ENCODE measurements at places on chromosomes 4 and X.

GRCh38 chr4:60241866-60242265 is 958.3 kb upstream of the ADGRL3 start:
- DNase-seq: no peak

DNA sequence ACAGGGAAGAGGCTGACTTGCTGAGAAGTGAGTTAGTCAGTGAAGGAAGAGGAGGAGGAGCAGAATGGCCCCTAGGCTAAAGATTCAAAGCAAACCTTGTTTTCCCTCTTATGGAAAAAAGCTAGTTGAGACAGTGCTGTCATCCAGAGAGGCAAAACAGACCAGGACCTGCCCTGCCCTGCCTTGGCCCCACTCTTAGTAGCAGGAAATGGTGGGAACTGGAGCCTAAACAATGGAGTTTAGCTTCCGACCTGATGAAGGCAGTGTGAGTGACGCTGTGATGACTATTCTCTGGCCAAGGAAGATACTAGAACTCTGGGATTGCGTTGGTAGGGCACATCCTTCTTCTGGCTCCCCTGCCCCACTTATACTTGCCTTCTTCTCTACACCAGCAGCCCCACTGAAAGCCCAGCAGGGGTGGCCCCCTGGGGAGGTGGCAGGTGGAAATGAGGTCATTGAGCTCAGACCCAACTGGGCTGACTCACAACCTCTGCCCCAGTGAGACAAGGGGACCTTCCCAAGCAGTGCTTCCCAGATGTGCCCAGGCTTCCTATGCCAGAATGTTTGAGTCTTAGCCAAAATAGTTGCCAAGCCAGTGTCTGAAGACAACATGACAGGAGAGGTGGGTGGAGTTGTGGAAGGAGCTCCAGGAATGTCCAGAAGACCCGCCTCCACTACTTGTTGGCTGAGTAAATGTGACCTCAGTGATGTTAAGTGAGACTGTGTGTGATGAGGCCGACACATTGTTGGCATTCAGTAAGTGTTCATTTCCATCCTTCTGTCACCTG is 38.8 kb downstream of the MSN start:
- DNase-seq: no peak

DNA sequence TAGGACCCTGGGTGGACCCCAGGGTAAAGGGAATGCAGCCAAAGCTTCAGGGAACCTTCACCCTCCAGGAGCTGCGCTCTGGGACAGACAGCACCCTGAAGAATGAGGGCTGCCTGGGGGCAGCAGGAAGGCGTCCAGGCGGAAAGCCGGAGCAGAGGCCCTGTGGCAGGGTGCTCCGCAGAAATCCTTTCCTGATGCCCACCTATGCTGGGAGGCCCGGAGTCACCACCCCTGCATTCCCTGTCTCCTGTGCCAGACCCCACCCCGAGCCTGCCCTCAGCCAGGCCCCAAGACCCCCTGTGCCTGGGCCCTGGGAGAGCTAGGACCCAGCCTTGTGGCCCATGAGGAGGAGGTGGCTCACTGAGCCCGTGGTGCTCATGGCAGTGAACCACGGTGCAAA is 1.3 kb upstream of the DGKQ start:
- no peak for DNase-seq

GRCh38 chrX:39820938-39821708 is 276.6 kb downstream of the BCOR start:
- no peak for DNase-seq

DNA sequence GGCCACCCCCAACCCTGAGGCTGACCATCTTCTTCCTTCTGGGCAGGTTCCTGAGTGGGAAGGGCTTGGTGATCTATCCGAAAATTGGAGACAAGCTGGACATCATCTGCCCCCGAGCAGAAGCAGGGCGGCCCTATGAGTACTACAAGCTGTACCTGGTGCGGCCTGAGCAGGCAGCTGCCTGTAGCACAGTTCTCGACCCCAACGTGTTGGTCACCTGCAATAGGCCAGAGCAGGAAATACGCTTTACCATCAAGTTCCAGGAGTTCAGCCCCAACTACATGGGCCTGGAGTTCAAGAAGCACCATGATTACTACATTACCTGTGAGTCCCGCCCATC is 9.7 kb downstream of the EFNB1 start:
- DNase-seq: no peak

GRCh38 chr4:94843216-94843615 is 85.5 kb downstream of the BMPR1B start:
- DNase-seq: no peak

GRCh38 chrX:14927401-14927800 is 54.2 kb downstream of the MOSPD2 start:
- no peak for DNase-seq

GRCh38 chrX:124679199-124679598 is 332.8 kb downstream of the SH2D1A start:
- no peak for DNase-seq

DNA sequence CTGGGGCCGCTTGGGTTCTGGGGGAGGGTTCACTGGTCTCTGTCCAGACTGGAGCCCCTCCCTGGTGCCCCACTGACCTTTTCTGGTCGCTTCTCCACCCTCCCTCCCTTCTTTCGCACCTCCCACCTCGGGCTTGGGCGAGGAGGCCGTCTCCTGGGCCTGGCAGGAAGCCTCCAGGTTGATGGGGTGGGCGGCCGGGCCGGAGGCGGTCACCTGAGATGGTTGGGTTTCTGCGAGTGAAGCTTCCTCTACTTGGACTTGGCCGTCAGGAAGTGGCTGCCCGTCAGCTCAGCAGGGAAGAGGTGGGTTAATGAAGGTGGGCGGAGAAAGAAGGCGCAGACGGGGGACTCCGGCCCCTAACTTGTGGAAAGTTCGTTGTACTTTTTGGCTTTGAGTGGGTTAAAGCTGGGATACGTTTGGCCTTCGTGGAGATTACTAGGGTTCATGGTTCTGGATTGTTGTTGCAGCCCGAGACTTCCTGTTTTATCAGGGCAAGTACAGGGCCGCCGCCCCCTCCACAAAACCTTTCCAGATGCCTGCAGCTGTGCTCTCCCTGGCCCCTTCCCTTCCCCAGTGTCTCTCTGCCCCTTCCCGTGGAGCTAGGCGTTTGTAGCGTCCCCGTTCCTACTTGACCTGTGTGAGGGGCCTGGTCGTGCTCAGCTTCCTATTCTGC is 1.2 kb downstream of the AKAP17A start:
- no peak for DNase-seq

DNA sequence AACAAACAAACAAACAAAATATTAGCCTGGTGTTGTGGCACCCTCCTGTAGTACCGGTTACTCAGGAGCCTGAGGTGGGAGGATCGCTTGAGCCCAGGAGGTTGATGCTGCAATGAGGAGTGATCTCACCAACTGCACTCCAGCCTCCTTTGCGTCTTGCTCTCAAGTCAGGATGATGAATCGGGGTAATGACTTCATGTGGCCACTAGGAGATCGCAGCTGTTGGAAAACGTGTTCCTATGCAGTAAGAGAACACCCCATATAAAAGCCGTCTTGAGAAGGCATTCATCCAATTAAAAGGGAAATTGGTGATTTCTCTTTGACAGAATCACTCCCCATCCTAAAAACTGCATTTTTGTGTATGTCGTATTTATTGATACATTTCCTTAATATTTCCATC is 6.9 kb downstream of the CCNB3 start:
- no peak for DNase-seq

DNA sequence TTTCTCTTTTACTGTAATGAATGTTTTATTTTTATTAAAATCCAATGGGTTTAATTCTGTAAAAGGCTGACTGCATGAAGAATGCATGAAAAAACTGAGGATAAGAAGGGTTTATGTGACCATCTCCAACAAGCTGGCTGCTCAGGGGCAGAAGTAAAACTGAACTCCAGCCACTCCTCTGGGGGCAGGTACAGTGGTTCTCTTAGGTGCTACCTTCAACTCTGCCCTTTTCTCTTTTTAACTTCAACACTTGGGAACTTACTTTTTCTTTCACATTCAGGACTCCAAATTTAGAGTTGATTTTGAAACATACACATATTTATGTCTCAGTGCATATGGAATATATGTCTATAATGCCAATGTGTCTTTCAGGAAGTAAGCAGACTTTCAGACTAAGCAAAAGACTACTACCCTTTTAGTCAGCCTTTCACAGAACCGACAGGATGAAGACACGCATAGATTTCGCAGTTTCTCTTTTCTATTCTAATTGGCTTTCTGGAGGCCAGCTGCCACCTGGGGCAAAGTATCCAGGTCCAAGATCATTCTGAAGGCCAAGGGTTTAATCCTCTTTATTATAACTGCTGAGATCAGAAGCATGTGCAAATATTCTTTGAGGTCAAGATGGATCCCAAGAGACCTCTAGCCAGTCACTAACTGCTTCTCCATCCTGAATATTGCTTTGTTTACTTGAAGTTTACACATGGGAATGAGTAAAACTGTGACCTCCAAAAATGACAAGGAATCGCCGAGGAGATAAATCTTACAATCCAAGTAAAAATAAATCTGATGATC is 30.7 kb downstream of the HS3ST1 start:
- no peak for DNase-seq

GRCh38 chr4:94462572-94462971 is 10.8 kb downstream of the PDLIM5 start:
- DNase-seq: no peak

DNA sequence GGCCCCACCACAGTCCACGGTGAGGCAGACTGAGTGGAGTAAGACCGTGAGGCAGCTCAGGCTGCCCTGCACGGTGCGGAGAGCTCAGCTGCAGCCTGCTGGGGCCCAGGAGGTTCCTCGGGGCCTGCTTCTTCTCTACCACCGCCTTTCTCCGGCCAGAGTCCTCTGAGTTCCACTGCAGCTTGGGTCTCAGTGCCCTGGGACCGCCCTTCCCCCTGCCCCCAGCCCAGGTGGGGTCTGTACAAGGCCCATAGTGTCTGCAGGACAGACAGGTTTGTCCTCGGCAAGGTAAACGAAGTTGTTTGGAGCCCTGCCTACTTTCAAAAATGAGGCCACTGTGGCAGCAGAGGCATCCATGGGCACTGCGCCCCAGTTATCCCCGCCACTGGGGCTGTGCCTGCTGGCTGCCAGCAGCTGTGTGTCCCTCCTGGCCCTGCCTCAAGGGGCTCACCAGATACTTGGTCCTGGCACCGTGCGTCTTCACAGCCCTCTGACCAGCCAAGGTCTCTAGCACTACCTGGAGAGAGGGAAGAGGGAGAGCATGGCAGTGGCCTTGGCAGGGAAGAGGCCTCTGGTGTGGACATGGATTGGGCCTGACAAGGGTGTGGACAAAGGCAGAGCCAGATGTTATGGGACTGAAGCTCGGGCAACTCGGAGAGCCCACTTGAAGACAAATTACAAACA is 4.0 kb downstream of the IRAK1 start:
- no peak for DNase-seq

DNA sequence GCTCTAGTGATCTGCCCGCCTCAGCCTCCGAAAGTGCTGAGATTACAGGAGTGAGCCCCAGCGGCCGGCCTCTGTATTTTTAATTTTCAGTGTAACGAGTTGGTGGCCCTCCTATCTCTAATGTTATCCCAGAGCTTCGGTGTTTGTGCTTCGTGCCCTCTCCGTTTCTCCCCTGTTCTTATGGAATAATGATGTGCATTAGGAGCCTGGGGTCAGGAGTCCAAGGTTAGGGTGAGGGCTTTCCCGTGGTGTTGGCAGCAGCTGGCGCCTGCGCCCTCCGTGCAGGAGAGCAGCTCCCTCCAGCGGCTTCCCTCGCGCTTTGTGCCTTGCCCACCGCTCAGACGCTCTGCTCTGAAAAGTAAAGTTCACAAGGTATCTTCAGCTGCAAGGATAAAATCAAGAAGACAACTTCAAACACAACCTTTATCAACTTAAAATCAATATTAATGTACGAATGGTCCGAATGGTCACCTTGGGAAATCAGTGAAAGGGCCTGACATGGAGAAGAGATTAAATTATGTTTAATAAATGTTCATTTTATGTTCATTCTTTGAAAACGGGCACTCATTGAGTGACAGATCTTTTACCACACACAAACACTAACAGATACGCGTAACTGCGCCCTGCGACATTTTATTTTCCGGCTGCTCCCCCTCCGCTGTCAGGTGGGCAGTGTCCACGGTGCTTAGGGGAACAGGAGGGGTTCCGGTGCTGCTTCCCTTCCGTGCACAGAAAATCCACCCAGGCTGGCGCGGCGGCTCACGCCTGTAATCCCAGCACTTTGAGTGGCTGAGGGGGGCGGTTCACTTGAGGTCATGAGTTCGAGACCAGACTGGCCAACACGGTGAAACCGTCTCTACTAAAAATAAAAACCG is 62.4 kb downstream of the TRAPPC11 start:
- DNase-seq: peak; percentile 2

GRCh38 chr4:16238327-16238726 is 12.1 kb upstream of the TAPT1 start:
- no peak for DNase-seq

DNA sequence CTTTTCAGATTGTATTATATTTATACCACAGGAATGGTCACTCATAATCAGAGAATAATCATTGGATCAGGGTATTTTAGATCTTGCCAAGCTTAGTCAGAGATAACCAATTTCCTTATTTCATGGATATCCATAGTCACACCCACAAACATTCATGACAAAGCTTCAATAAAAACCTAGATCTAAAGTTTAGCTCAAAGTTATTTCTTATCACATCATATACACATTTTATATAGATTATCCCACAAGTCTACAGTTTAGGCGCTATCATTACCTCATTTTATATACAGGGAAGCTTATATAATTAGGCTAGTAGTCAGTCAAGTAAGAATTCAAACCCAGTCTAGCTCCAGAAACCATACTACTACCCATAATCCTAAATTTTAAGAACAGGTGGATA is 82.3 kb downstream of the SLC10A7 start:
- DNase-seq: no peak

Data from iPS DF 6.9 (cell line).